Activated T-cell treated with anti-CD3 and anti-CD28 coated beads for 48 hours (primary cell): ENCODE measurements at places on chromosomes 3 and 15.
A peak's percentile ranks its signal among the peaks of the same experiment; 100 is the strongest.

- no peak for DNase-seq
Measured at GRCh38 chr3:22101811-22102210, 350.8 kb upstream of the ZNF385D start.

GRCh38 chr3:64687781-64688604 lies at the start of gene ADAMTS9:
Gene ADAMTS9 (minus strand): TSS chr3:64688000. CDS start chr3:64687657, 343 bp downstream.
- no peak for DNase-seq

DNA sequence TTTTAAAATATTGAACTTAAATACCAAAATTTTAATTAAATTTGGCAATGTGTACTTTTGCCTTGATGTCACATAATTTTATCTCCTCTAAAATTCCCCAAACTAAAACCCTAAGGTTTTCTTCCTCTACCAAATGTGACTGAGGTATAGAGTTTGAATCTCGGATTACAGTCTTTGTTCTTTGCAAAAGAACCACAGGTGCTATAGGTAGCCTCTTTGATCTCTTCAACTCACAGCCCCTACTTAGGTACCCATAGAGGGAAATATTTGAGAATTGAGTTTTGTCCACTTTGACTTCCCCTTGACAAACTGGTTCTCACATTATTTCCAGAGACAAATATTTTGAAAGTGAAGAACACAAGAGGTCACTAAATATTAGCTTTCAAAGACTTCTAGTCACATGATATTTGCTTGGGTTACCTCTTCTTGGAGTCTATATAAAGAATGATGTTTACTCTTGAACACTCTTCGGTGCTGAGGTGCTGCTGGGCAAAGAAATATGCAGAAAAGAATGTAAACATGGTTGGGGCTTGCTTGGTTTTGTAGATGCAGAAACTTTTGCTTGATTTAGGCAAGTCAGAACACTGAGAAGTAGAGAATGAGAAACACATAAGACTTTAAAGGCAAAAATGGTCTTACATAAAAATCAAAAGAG lies 120.8 kb upstream of the MCTP2 start:
- no peak for DNase-seq

DNA sequence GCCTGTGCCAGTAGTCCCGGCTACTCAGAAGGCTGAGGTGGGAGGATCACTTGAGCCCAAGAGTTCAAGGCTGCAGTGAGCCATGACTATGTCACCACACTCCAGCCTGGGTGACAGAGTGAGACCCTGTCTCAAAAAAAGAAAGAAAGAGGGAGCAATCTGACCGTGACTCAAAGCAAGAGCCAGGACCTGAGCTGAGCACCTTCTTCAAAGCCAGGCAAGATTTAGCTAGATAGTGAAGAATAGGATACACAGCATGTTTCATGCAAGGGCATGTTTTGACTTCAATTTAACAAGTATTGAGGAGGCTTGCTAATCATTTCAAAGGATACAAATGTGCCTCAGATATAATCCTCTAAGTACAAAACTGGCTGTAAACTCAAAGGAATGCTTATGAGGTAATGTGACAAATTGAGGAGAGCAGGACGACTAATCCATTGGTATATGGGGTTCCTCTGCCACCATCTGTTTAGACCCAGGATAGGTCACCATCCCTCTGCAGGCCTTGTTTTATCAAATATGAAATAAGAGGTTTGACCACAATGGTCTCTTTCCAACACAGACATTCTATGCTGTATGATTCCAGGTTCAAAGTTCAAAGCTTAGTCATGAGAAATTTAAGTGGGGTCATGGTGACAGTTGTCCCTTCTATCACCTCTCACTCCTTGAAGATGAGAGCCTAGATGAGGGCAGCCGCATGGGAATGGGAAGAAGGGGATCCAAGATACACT lies 33.2 kb downstream of the RAB27A start:
- DNase-seq: no peak

- no peak for DNase-seq
Measured at GRCh38 chr3:98457543-98457942, 5.5 kb upstream of the OR5K1 start.

GRCh38 chr3:36653095-36653494 lies 111.3 kb downstream of the DCLK3 start:
- DNase-seq: no peak

DNA sequence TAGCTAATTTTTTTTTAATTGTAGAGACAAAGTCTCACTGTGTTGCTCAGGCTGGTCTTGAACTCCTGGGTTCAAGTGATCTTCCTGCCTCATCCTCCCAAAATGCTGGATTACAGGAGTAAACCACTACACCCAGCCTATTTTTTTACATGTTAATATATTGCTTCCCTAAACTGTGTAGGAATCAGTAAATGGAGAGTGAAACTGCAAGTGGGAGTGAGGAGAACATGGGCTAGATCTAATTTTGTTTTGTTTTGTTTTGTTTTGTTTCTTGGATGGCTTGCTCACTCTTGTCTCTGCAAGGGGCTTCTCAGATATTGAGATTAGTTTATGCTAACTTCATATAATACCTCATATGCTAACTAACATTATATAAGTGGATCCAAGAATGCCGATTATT lies 31.5 kb downstream of the PARP15 start:
- DNase-seq: no peak

DNA sequence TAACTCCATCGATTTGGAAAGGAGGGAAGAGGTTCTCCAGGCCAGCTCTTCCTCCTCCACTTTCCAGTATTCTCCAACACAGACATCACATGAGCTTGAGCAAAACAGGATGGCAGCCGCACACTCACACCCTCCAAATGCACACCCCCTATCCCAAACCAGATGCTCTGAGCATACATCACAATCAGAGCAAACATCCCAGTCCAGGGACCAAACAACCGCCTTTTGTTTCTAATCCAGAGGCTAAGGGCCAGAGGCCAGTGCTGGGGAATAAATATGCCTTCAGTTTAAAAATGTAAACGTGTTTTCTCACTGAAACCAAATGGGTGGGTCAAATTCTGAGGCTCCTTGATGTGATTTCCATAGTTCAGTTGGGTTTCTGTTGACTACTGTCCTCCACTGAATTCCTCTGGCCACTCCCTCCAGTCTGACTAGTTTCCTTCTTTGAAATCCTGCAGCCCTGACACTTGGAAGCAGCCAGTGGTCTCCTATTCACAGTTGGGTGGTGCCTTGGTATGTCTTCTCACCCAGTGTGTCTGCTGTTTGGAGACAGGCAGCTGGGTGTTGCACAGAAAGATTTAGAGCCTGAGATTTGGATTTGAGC lies 19.2 kb upstream of the MFGE8 start:
- no peak for DNase-seq

DNA sequence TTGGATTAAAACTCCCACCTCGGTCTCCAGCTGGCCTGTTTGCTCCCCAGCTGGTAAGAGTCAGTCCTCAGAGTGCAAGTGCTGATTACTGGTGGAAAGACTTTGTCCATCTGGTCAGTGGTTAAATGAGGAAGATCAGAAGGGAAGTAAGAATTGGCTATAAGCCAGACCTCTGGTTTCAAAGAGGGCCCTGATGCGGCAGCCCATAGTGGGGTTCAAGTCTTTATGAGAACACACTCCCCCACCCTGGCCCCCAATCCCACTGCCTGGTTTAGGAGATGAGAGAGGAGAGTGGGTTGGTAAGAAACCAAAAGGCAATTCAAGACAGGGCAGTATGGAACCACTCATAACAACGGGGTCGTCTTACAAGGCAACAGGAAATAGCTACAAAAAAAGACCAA lies 65.0 kb downstream of the FRMD4B start:
- no peak for DNase-seq

DNA sequence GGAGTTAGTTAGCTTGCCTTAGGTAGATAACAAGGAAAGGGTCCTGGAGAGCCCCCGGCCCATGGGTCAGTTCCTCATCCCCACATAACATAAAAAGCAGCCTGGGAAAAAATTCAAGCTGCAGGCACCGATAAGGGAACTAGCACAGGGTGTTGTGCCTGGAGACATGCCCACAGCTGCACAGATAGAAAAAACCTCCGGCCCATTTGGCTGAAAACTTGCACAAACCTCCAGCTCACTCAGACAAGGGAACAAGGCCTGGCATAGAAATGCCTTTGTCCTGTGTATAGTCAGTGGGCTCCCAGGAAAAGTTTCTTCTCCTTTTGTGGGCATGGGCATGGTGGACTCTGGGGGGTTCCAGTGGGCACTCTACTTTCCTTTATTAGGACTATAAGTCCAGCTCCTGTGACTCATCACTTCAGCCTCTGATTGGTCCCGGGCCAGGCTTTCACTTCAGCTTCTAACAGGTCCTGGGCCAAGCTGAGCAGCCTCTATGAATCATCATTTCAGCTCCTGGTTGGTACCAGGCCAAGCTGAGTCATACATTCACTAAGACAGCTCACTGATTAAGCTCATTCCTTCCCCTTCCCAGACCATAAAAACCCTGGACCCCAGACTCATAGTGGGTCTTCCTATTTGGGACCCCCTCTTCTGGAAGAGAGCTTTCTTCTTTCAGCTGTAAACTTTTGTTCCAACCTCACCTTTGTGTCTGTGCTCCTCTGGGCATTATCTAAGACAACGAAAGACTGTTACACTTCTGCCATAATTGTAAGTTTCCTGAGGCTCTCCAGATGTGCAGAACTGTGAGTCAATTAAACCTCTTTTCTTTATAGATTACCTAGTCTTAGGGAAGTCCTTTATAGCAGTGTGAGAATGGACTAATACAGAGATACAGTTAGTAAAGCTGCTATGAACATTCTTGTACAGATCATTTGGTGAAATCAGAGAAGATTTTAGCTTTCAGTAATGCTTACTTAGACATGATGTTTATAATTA lies 348.0 kb upstream of the DPPA4 start:
- DNase-seq: no peak

GRCh38 chr3:129577366-129577765 lies 29.1 kb downstream of the PLXND1 start:
- DNase-seq: no peak

- DNase-seq: no peak
Measured at GRCh38 chr3:107683447-107683846, 160.7 kb downstream of the BBX start.

- no peak for DNase-seq
Measured at GRCh38 chr15:60116456-60117089, 112.5 kb downstream of the FOXB1 start.

- DNase-seq: no peak
Measured at GRCh38 chr3:53545310-53545995, 51.0 kb downstream of the CACNA1D start.

GRCh38 chr3:186193534-186194450 lies 84.9 kb upstream of the ETV5 start:
- no peak for DNase-seq

DNA sequence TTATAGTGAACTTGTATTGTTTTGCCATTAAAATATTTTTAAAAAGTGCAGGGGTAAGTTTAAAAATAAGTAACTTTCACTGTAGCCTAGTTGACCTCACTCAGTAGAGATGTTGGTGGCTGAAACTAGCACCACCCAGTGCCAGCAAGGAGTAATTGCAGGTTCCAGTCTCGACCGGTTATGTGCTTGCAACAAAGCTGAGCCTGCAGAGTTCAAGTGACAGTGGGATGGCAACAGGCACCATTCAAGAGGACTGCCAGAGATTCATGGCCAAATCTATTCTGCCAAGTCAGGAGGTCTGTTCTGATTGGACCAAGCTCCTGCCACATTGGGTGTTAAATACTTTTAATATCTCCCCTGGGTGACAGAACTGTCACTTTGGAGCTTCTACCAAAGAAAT lies 2.7 kb downstream of the ADAMTS7 start:
- no peak for DNase-seq

DNA sequence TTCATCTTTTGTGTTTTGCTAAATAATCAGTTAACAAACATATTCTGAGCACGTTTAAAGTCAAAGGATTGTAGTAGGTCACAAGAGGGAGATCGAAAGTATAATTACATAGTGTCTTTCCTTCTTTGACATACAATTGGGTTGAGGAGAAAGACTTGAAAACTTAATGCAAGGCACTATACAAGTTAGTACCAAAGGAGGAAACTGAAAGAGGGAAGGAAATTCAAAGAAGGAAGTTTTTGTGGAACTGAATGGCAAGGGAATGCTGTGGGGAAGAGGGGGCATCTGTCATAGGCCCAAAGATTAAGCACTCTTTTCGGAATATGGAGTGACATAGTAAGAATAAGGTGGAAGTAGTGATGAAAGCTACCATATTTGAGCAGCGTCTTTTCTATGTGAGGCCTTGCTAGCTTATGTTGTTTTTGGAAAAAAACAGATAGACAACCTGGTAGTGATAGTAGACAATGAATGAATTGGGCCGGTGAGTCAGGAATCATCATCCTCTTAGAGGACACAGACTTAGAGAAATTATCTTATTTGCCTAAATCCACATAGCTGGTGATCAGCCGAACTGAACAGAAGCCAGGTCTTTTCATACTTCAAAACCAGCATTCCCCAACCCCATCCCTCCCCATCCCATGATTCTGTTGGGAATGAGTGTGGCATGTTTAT lies 10.2 kb downstream of the MBNL1 start:
- DNase-seq: no peak

DNA sequence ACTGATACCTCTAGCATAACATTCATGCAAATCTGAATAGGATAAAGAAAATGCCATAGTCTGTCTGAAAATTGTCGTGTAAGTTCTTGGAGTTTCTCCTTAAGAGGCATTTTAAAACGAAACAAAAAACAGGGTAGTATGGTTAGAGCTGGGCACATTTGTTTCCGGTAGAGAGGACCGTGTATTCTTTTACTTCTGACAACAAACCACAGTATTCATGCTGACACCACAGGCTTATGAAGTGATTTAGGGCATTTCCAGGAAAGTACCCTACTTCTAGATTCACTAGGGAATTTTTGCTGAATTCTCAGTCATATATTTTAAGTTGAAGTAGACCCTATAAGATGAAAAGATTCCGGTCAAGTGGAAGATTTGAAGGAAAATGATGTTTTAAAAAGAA lies 541.3 kb downstream of the UNC13C start:
- no peak for DNase-seq

DNA sequence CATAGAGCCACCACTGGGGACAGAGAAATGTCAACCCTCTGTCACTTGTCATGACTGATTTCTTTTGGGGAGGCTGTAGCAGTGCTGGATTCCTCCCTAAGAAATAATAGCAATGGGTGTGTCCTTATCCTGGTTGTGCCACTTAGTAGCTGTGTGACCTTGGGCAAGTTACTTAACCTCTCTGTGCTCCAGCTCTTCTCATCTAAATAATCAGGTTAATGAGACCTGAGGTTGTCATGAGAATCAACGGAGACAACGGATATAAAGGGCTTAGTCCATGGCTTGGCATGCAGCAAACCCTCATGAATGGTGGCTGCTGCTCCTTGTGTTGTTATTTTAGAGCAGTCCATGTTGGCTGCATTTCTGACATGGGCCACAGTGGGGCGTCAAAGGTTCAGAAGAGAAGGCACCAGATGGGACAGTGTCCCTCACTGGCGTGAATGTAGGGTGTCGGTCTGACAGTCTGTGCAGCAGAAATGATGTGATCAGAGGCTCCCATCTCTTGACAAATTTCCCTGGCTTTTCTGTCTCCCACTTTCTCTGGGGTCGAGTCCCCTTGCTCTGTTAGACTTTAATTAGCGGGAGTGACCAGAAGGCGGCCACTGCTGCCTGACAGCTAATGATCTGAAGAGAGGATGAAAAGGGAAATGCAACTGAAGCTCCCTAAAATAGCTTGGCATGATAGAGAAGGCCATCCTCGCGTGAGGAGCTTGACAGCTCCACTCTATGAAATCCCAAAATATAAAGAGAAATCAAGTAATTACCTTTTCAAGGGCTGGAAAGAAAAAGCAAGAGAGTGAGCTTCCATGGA lies 209.4 kb downstream of the CADPS start:
- peak; percentile 9 for DNase-seq
